Stimulated activated CD4-positive, alpha-beta T cell treated with anti-CD3 and anti-CD28 coated beads, Interleukin-4, amount 100 ng/mL, for 48 hours (primary cell): ENCODE measurements at places on chromosomes 16 and 17.

GRCh38 chr17:27918498-27918897, 25.3 kb upstream of the LYRM9 start:
- no peak for DNase-seq

DNA sequence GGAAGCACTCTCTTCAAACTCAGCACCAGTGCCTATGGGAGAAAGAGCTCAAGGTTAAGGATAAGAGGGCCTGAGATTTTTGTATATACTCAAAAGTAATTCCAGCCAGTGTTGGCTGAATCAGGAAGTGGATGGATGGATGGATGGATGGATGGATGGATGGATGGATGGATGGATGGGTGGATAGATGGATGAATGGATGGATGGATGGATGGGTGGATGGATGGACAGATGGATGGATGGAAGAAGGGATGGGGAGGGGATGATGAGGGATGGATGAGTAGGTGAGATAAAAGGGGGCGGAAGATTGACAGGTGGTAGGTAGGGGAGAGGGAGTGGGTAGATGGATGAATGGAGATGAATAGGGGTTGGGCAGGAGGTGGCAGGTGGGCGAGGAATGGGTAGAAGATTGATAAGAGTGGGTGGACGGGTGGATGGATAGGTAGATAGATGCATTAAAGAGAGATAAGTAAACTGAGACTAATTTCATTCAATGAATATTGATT, 4.1 kb downstream of the CX3CL1 start:
- DNase-seq = no peak

- no peak for DNase-seq
Measured at GRCh38 chr17:57294629-57295501, 38.5 kb downstream of the MSI2 start.

DNA sequence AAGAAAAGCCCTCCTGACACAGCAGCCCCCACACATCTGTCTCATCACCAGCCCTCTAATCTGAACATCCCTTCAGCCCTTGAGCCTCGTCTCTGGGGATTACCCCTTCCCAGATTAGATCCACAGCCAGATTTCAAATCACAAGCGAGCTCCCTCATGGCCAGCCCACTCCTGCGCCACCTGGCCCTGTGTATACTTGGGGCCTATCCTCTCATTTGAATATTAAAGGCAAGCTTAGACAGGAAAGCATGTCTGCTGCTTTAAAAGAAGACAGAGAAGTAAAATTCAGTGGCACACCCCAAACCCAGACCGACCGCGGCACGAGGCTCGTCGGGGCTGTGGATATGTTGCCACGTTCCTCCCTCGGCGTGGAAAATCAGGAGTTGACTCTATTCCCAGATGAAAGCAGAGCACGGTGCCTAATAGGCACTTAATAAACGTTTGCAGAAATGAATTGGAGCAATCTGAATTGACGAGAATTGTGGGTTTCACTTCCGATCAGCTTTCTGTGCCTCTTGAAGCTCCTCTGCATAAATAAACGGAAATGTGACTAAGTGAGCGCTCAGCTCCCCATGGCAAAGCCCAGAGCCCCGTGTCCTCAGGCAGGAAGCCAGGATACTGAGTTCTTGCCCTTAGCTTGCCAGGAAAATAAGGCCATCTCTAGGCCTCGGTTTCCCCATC, 108.0 kb downstream of the CCDC182 start:
- DNase-seq = no peak

- DNase-seq = no peak
Measured at GRCh38 chr16:66414891-66415290, 12.2 kb upstream of the BEAN1 start.

GRCh38 chr16:46690281-46691178, 1.1 kb downstream of the ORC6 start:
- no peak for DNase-seq

- DNase-seq = no peak
Measured at GRCh38 chr16:52964290-52964689, 88.4 kb downstream of the CHD9NB start.

- DNase-seq = no peak
Measured at GRCh38 chr16:21645261-21645721, 7.1 kb downstream of the IGSF6 start.

- no peak for DNase-seq
Measured at GRCh38 chr17:74181341-74181740, 22.1 kb upstream of the RPL38 start.

DNA sequence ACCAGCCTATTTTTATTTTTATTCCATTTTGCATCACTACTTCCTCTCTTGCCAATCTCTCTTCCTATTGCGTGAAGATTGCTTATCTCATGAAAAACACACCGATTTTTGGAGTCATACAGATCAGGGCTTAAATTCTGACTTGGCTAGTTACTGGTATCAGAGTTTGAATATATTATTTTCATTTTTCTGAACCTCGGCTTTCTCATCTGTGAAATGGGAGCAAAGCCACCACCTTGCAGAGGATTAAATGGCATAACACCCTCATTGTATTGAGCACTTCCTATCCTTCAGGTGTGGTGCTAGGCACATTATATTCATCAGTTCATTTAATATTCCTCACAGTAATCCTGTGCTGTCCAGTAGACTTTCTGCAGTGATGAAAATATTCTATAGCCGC, 208.8 kb downstream of the HAPSTR1 start:
- no peak for DNase-seq

- DNase-seq = no peak
Measured at GRCh38 chr17:71699907-71700306, 420.9 kb upstream of the SOX9 start.

DNA sequence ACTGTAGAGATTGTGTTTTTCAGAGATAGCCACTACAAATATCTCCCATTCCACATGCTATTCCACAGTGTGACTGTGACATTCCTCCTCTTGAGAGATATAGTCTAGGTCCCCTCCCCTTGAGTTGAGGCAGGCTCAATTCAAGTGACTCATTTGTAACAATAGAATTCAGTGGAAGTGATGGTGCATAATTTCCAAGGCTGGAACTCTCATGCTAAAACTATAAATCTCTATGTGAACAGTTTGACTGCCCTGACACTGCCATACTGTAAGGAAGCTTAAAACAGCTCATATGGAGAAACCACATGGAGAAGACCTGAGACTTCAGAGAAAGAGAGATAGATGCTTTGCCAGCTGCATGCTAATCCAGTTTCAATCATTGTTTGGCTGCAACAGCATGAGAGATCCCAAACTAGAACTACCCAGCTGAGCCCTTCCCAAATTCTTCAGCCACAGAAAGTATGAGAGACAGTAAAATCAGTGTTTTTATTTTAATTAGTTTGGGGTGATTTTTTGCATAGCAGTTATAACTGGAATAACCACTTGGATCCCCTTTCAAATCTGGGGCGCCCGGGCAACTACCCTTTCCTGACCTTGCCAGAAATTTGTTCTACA, 19.5 kb upstream of the CSNK2A2 start:
- no peak for DNase-seq

DNA sequence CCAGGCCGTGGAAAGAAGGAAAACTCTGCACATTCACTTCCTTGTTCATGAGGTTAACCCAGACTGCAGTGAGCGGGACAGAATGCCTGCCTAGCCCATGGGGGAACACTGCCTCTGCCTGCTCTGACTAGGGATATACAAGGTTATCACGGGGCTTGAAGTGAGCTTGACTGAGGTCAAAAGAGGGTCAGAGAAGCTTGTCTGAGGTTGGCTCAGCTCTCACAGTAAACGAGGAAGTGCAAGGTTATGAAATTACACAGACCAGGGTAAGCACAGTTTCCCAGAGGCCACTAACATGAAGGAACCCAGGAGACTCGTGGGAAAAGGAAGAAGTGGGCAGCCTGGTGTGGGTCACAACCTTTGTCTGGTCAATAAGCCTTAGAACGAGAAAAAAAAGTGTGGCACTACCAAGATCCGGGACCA, 28.7 kb downstream of the HIC1 start:
- no peak for DNase-seq

DNA sequence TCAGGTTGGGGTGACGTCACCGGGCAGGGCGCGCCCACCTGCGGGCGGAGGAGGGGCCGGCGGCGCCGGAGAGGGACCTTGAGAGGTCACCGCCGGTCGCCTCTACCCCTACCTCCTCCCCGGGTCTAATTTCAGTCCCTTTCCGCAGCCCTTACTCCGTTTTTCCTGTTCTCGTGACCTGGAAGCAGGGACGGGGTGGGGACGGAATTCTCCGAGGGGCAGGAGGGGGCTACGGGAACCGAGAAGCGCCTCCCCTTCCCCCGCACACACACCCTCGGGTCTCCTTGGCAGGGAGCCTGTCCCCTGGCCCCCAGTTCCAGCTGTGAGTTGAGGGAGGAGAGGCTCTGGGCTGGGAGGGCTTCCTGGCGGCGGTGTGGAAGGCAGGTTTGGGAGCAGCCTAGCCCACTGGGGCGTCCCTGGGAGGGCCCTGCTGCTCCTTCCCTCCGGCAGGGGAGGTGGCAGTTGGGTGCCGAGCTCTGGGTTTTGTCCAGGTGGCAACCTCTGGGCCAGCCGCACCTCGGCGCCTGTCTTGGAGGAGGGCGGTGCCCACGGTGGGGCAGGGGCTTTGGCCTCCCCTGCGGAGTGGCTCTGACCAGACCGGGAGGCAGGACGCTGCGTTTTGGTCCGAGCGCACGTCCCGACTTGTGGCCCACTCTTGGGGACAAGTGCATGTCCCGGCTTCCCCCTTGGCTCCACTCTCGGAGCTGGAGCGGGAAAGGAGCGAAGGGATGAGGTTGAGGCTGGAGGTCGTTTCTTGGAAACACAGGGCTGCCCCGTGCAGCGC, 773 bp downstream of the SYNGR3 start:
- DNase-seq = no peak

GRCh38 chr16:70724146-70725023, 38.5 kb upstream of the MTSS2 start:
- no peak for DNase-seq

DNA sequence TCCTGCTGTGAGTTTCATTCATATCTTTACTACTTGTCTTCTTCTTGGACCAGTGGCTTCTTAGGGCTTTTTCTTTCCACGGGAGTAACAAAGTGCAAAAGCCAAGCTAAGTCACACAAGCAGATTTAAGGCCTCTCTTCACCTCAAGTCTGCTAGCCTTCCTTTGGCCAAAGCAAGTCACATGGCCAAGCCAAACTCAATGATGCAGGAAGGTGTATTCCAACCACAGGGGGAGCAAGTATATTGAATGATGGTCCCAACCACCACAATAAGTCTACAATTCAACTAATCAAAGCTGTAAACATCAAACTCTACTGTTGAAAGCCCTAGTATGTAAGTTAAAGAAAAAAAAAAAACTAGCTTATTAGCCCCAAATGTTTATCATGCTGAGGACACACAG, 44.5 kb upstream of the CDYL2 start:
- DNase-seq = no peak

DNA sequence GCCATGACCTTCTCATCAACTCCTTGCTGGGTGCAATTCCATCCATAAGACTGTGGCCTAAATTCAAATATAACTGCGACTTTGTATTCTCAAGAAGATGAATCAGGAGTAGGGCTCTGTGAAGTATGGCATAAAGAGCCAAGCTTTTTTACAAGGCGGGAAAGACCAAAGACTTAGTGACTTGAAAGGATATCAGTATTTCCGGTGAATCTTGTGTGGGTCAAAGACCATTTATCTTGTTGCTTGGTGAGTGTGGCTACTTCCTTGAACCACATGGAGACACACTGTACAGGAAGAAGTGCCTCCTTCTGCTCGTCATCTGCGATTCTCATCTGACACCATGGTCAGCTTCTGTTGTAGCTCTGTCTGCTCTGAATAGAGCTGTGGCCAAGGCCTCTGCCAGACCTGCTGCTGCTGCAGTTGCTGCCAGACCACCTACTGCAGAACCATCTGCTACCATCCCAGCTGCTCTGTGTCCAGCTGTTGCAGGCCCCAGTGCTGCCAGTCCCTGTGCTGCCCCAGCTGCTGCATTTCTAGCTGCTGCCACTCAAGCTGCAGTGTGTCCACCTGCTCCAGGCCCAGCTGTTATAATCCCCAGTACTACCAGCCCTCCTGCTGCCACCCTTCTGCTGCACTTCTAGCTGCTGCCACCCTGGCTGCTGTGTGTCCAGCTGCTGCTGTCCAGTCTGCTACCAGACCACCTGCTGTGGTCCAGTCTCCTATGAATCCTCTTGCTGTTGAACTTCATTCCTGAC, 6.1 kb upstream of the KRTAP2-4 start:
- DNase-seq = no peak

DNA sequence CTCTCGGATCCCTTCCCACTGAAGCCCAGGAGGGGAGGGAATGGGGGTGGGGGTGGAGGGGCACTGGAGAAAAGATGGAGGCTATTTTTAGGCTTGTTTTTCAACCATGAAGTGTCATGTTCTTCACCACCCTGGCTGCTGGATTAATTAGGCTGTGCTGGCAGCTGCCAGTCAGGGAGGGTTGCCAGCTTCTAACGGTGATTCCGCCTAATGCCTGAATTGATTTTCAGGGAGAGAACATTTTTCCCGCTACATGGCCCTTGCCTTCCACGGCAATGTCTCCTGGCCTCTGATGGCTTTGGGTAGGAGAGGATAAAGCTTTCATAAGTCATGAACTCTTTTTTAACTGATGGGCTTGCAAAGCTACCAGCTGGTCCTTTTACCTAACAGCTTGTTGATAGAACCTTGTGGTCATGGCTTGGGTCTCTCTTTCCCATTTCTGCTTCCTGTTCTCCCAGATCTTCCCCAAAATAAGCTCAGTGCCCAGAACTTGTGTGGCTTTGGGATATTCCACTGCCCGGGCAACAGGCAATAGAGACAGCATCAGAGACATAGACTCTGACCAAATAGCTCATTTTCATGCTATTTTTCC, 167.4 kb downstream of the PITPNC1 start:
- DNase-seq = no peak

GRCh38 chr17:82055965-82056728, 4.4 kb downstream of the GPS1 start:
- no peak for DNase-seq

DNA sequence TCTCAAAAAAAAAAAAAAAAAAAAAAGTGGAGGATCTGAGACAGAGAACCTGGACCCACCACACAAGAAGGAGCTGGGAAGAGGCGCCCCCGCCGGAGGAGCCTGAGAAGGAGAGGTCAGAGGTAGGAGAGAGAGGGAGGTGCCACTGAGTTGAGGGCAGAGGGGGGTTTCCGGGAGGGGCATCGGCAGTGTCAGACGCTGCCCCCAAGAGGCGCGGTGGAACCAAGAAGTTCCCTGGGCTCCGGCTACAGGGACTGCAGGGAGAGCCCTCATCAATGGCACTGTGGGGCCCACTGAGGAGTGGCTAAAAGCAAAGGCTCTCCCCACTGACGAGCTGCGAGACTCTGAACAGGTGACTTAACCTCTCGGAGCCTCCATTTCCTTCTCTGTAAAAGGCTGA, 4.2 kb downstream of the CCDC42 start:
- DNase-seq = no peak

DNA sequence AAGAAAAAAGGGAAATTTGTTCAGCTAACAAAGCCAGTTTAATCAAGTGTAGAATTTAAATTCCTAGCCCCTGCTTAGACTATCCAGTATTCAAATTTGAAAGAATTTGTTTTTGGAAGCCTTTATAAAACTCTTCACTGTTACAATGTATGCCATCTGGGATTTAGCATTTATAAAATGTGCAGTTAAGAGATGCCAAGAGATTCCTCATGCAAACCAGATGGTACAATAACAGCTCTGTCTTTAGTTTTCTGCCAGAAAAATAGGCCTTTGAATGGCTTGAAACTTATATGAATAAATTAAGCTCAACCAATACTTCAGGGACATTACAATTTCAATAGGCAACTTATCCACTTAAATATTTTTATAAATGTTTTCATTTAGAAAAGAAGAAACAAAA, 6.8 kb upstream of the ANKS4B start:
- no peak for DNase-seq

GRCh38 chr17:62794666-62794971, 13.5 kb downstream of the MARCHF10 start:
- no peak for DNase-seq
